ENCODE measurements at places on chromosomes 16 and 17.

DNA sequence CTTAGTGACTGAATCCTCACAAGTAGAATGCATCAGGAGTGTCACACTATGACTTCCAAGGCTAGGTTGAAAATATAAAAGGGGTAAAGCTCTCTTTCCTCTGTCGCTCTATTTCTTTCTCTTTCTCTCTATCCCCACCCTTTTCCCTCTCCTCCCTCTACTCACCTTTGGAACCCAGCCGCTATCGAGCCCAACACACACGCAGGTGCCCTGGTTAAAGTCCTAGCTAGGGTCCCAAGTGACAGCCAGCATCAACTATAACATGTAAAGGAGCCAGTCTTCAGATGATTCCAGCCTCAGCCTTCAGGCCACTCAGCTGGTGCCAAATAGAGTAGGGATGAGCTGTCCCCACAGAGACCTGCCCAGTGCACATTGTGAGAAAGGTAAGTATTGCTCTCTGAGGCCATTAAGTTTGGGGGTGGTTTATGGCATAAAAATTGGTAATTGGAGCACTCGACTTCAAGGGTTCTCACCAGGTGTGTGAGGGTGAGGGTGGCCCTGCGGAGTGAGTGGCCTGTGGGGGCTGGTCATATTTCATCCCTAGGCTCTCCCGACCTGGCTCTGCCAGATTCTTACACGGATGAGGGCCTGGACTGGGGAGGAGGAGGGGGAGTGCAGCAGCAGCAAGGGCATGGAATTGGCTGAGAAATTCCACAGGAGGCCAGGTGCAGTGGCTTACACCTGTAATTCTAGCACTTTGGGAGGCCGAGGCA is 14.9 kb upstream of the C16orf54 start:
- DNase-seq: no peak

GRCh38 chr17:5526821-5527598 is 40.6 kb downstream of the MIS12 start:
- peak; percentile 91 for DNase-seq

GRCh38 chr17:72407931-72408330 is 287.1 kb downstream of the SOX9 start:
- no peak for DNase-seq

- DNase-seq: peak; percentile 3
Measured at GRCh38 chr17:9658593-9659211, 13.4 kb downstream of the USP43 start.

GRCh38 chr16:2478279-2478678 is 3.4 kb downstream of the TBC1D24 start:
- DNase-seq: no peak

- DNase-seq: peak; percentile 96
Measured at GRCh38 chr17:43367737-43368242, 31.0 kb upstream of the ARL4D start.

DNA sequence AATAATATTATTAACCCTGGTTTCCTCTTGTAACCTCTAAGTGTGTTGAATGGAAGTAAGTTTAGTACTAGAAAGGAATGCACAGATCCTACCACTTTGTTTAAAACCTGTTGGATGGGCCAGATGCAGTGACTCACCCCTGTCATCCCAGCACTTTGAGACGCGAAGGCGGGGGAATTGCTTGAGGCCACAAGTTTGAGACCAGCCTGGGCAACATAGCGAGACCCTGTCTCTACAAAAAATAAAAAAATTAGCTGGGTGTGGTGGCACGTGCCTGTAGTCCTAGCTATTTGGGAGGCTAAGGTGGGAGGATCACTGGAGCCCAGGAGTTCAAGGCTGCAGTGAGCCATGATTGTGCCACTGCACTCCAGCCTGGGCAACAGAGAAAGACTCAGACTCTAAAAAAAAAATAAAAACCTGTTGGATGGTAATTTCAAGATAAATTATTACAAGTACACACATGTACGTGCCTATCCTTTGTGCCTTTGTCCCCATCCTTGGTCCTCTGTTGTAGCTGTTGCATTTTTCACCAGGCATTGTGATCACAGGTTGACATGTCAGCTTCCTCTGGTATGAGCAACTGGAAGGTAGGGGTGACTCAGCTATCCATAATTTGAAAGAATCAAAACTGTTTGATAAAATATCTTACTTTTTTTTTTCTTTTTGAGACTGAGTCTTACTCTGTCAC is 30.7 kb upstream of the METTL9 start:
- no peak for DNase-seq

DNA sequence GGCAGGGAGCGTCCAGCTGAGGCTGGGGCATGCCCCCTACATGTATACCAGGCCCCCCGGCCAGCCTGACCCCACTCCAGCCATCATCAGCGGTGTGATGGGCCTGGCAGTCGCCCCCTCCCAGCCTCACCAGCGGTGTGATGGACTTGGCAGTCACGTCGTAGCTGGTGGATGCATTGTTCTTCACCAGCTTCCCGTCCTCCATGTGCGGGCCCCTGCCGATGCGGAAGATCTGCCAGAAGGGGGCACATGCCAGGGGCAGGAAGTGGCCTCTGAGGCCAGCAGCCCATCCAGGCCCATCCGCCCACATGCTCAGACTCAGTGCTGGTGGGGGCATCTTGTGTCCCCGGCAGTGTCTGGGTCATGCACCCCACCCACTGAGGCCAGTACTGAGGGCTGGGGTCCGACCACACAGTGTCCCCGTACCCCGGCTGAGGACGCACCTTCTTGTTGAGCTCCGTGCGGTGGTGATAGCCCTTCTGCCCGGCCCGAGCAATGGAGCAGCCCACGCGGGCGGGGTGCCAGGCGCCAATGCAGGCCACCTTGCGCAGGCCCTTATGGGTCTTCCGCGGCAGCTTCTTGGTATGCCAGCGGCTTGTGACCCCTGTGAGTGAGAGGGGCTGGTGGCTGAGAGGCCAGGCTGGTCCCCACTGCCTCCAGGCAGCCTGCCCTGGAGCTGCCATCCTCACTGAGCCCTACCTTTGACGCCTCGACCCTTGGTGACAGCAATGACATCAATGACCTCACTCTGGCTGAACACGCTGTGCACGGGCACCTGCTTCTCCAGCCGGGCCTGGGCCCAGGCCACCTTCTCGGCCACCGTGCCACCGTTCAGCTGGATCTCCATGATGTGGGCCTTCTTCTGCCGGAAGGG is 3.7 kb upstream of the MSRB1 start:
- no peak for DNase-seq

DNA sequence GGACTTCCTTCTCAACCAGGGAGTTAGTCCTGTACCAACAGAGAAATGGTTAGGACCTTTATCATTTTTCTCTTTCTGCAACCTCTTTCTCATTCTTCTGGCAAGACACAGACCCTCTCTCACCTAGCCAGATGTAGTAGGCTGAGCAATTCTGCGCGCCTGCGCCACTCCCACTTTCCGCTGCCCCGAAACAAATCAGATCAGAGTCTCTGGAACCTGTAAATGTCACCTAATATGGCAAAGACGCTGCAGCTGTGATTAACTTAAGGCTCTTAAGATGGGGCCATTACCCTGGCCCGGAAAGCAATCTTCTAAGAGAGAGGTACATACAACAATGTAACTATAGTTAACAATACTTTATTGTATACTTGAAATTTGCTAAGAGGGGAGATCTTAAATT is 94.3 kb upstream of the ASIC2 start:
- no peak for DNase-seq

DNA sequence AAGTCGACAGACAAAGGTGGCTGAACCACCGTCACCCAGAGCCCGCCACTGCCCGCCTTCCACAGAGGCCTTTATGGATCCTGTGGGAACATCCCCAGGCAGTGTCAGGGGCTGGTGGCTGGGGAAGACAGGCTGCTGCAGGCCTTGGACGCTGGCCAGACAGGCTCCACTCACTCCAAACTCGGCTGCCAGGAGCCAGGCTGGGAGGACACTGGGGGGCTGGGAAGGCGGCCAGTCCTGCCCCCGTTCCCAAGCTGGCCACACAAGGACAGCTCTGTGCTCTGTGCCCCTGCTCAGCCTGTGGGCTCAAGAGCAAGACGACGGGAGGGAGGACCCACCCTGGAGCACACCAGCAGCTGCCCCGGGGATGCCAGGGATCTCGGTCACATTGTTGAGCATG is 7.6 kb upstream of the LCAT start:
- DNase-seq: no peak

DNA sequence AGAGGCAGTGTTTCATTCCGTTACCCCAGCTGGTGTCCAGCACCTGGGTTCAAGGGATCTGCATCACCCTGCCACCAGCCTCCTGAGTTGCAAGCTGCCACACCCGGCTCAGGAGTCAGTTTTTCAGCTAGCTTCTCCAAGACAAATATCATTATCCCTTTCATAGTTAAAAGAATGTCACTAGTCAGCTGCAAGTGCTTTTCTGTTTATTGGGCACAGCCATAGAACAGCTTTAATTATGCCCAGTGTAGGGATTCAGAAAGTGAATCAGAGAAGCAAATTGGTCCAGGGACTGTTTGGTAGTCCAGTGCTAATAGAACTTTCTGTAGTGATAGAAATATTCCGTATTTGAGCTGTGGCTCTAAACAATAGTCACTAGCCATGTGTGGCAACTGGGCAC is 2.9 kb upstream of the AOC3 start:
- no peak for DNase-seq

DNA sequence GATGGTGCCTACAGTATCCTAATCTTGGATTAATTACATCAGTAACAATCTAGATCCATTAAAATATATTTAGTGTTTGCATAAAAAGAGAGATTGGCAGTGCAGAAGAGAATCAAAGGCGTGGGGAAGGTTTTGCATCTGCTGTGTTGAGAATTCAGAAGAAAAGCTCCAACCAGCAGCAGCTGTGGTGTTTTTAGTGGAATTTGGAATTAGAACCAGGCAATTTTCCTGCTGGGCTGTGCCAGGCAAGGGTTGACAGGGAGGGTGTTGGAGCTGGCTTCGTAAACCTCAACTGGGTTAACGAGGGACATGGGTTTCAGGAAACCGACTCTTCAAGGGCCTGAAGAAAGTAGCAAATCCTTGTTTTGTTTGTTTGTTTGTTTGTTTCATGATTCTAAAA is 107.8 kb upstream of the WSCD1 start:
- no peak for DNase-seq

GRCh38 chr17:76865174-76865573 is 3.0 kb upstream of the MGAT5B start:
- no peak for DNase-seq

DNA sequence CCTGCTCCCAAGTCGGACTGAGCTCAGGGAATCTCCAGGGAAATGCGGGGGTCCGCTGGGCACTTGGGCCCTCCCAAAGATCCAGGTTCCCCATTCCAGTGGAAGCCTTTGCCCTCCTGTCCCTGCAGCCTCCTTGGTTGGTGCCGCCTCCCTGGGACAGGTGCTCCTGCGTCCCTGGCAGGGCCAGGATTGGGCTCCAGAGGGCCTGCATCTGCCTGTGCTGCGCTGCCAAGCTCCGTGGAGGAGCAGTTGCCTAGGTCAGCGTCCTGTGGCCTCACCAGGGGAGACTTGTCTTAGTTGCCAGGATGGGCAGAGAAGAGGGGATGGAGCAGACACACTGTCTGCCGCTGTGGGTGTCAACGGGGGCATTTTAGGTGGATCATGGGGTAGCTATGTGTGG is 67.1 kb downstream of the MSI2 start:
- no peak for DNase-seq

DNA sequence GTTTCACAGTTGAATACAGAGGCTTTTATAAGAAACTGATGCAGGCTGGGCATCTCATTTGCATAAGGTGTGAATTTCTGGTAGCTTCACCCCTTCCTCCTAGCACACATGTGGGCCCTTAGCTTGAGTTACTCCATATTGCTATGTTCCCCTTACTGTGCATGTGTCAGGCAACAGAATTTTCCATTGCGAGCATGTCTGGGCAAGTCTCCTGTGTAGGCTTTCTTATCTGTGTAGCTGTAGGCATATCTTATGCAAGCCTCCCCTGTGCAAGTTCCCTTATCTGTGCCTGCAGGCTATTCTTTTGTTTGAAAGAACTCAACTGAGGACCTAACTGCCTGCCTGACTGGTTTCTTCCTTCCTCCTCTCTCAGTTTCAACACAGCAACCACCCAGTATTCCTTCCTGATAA is 597.4 kb upstream of the CDH5 start:
- no peak for DNase-seq

DNA sequence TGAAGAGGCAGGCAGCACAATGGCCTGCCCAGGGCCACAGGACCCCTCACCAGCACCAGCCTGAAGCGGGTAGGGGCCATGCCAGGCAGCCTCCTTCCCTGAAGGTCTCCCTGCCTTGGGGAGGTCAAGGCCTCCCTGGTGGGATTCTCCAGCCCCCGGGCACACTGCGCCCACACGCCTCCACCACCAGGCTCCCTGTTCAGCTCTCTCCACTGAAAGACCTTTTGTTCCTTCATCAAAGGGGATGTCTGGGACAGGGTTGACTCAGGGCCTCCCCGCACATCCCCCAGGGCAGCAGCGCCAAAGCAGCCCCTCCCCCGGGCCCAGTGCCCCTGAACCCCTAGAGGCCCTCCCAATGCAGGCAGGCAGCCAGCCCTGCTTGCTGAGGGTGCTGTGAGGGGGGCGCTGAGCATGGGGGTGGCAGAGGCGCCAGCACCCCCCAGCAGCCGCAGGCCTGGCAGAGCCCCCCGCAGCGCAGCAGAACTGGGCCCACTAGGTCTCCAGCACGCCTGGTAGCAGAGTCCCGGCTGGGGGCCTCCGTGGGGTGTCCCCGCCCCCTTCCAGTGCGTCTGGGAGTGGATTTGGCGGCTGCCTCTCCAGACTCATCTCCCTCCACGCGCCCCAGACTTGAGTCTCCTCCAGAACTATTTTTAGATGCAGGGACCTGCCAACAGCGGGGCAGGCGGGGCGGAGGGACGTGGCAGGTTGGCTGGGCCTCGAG is 13.1 kb downstream of the BCAR1 start:
- DNase-seq: peak; percentile 90

GRCh38 chr17:53186001-53186400 is 636.7 kb upstream of the KIF2B start:
- no peak for DNase-seq

- peak; percentile 67 for DNase-seq
Measured at GRCh38 chr17:32259586-32259985, 6.0 kb upstream of the RHBDL3 start.

DNA sequence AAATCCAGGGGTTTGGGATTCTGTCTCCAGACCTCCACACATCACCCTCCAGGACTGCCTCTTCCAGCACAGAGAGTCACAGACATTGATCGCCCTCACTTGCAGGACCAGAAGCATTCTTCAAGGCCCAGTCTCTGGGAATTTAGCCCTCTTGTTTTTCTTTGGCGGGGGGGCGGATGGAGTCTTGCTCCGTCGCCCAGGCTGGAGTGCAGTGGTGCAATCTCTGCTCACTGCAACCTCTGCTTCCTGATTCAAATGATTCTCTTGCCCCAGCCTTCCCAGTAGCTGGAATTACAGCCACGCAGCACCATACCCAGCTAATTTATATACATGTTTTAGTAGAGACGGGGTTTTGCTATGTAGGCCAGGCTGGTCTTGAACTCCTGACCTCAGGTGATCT is 8.5 kb upstream of the ITGAL start:
- DNase-seq: no peak

- no peak for DNase-seq
Measured at GRCh38 chr17:52160136-52160567, 1.6 kb upstream of the CA10 start.

- DNase-seq: no peak
Measured at GRCh38 chr16:55948230-55948629, 73.1 kb upstream of the CES5A start.

DNA sequence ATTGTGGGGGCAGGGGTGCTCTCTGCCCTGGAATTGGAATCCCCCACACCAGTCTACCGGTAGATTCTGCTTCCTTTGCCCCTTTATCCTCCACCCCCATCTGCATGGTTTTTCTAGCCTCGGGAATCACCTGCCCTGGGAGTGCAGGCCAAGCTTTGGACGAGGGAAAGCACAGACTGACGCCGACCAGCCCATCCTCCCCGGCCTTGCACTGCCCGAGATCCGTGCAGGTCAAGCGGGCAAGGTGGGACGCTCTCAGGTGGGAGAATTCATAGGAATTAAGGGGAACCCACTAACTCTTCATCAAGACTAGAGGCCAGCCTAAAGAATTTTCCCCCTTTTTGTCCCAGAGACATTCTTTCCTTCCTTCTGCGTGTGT is 9.9 kb upstream of the HOXB13 start:
- no peak for DNase-seq

Measured in cardiac fibroblast (primary cell).